Activated CD8-positive, alpha-beta T cell treated with anti-CD3 and anti-CD28 coated beads for 36 hours (primary cell): ENCODE measurements at places on chromosomes 4 and X. TPM values are rescaled to one million over a fixed set of nuclear protein-coding genes. Genes with fewer than 3 reads are reported as not detected.

The MAGEB1 gene
- total RNA-seq, result not detected

The RWDD4 gene
- 19.4 TPM for total RNA-seq

The RHOXF2 gene
- not detected for total RNA-seq

The WWC2 gene
- 1.9 TPM for total RNA-seq

The FAM241A gene
- 4.1 TPM for total RNA-seq

The SLC25A5 gene
- total RNA-seq, result 839 TPM

The GSX2 gene
- total RNA-seq, result not detected

The CXCL11 gene
- not detected for total RNA-seq

The RASL11B gene
- total RNA-seq, result 0.34 TPM

The SAP30 gene
- total RNA-seq, result 41.1 TPM

DNA sequence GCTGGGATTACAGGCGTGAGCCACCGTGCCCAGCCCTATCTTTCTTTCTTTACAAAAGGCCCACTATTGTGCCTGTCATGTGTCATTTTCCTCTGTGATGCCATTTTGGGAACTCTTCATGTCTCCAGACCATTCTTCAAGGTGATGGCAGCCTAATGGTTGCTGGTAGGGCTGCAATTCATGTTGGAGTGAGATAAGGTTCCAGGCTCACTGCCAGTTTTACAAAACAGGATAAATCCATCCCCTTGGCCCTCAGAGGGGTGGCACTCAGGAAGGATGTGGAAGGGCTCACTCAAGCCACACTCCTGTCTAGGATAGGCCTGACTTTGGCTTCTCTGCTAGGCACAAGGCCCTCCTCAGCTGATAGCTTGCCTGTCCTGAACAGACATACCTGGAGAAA, 3.8 kb downstream of the TCEAL9 start:
- DNase-seq, result no peak

DNA sequence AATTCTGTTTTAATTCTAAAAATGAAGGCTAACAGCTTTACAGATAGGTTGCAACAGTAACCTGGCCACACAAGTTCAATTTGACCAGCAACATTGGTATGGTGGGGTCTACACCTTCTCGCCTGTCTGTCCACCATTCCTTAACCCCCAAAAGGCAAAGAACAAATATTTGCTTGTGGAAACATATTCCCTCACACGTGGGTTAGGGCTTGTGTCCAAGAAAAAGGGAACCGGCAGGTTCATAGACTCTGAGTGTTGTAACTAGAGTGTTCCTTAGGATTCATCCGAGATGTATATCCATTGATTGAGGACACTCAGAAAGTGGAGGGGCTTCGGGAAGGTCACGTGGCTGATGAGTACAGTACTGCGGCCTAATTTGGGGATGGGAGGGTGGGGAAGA, 54.1 kb downstream of the C4orf51 start:
- DNase-seq, result no peak

DNA sequence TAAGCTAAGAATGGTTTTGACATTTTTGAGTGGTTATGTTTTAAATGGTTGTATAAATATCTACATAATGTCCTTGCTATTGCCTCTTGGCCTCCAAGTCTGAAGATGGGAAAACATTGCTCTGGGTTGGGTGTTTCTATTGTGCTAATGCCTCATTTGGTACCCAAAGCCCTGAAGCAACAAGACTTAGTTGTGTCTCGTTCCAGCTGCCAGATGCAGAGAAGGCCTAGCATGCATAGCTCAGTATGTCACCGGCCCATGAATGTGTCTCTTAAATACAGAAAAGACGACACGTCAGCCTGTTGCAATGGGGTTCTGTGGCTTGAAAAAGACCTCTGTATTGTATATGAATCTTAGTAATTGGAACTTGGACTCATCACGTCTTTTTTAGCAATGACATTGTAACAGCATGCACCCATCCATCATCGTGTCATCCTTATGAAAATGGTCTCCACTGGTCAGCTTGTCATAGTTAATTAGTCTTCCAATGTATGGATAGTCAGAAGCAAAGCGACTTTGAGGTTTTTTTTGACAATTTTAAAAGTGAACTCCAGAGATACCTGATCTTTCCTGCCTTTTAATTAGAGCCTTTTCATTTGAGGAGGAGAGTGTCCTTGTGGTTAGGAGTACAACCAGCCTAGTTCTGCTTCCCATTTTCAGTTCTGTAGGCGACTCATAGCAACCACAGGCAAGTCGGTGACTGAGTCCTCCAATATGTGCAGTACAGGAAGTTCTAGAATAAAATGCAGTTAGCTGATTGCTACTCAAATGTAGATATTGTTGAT, 126.4 kb upstream of the GATB start:
- no peak for DNase-seq

GRCh38 chrX:69121321-69122000, 43.8 kb downstream of the PJA1 start:
- no peak for DNase-seq

DNA sequence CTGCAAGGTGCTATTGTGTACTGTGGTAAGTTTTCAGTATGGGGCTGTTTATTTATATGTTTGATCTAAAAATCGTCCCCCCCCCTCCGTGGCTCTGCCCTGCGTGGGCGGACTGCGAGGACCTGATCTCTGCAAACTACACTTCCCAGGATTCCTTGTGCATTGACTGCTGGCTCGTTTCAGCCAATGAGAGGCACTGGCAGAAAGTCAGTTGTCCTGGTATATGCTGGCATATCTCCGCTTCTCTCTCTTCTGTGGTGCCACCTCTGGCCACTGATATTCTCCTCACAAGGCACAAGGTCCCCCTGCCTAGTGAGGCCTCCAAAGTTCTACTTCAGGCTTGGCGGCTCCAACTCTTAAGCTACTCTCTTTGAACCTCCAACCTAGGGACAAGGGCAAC, 168.8 kb upstream of the ZFP42 start:
- no peak for DNase-seq

DNA sequence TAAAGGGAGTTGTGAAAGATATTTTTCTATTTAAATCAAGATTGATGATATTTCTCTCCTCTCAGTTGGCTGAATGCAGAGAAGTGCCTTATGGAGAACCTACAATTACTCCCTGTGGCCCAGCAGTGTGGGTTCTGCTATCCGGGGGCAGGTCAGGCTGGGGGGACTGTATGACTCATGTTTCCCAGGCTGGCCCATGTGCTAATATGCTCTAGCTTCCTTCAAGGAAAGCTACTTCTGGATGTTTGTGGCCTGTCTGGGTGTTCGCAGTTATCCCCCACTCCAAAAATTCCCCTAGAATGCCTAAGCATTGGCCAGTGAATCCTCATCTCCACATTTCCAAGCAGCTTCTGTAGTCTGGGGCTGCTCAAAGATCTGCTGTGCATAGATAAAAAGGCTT, 58.9 kb upstream of the SPP1 start:
- no peak for DNase-seq

- no peak for DNase-seq
Observed at GRCh38 chrX:23066588-23067281, 67.0 kb downstream of the DDX53 start.

DNA sequence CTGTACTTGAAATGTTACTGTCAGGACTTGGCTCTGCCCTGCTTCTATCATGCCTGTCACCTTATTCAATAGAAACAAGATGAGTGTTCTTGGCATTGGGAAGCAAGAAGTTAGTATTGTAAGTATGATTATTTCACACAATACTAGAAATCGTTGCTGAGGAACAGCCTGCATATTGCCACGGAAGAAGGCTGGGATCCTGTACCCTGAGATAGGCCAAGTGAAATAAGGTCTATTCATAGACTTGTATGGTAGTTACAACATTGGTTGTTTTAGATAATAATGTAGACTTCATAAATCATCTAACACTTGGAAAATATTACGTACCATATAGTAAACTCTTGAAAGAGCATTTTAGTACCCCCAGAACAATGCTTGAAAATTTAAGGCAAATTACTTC, 215.9 kb downstream of the DMD start:
- no peak for DNase-seq

- no peak for DNase-seq
Observed at GRCh38 chrX:48752498-48752897, 9.0 kb upstream of the GLOD5 start.

DNA sequence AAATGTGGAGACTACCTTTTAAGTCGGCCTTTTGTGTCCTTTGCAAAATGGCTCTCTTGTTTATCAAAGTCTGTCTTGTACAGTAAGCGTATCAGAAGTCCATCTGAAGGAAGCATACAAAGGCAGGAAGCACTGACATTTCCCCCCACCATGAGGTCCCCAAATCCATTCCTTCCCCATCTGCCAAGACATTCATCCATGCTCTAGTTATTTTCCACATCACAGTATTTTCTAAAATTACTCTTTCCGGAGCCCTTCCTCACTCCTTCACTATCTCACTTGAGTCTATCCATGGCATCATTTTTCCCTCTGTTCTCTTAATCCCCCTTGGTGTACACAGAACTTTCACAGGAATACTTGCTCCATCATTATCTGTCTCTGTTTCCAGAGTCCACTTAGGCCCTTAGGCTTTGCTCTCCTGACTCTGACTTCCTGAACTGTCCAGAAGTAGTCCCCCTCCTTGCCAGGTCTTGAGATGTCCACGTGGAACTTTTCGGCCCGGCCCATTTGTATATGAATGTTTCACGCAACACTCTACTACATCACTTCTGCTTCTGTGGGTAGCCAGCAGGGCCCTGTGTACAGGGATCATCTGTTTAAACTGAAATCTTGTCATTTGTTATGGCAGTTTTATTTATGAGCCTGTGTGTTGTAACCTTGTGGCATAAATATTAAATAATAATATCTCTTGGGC, 2.1 kb downstream of the SEL1L3 start:
- DNase-seq, result peak; percentile 25

- DNase-seq, result no peak
Observed at GRCh38 chrX:151609222-151609621, 45.7 kb downstream of the PASD1 start.

DNA sequence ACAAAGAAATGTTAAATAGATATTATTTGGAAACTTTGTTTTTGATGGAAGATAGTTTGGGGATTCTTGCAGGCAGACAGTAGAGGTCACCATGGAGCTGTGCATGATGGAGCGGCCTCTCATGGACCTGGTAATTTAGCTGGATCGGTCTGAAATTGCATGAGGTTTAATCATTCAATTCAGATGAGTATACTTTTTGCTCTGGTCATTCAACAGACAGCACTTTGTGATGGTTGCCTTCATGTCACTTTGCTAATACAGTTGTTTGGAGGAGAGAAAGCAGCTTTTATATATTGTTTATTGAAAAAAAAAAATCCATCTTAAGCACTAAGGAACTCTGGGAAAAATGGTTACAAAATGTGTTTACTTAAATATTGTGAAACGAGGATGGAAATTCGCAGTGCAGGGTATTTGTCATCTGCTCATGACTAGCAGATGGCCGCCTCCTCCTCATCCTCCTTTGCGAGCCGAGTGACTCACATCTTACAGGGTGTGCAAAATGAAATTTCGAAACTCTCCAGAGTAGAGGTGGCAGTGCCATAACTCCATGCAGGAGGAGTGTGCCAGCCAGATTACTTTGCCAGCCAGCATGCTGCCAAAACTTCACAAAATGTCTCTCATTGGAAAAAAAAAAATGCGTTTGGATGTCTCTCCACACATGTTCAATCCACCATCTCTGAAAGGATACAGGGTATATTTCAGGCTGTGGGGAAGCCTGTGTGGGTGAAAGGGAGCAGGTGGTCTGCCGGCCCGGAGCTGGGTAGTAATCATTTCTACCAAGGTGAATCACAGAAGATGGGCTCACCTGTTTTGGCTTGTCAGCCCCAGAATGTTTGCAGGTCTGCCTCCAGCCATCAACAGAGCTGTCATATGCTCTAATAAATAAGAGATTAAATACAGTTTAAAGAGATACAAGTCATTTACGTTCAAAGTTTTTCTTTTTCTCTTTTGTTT, 314.9 kb upstream of the DIPK2B start:
- DNase-seq, result peak; percentile 38

- DNase-seq, result no peak
Observed at GRCh38 chrX:146278381-146278780, 460.8 kb downstream of the SLITRK2 start.

- no peak for DNase-seq
Observed at GRCh38 chr4:43271946-43272345, 379.4 kb downstream of the GRXCR1 start.

GRCh38 chrX:111881715-111882114, 5.7 kb downstream of the TRPC5OS start:
- no peak for DNase-seq

DNA sequence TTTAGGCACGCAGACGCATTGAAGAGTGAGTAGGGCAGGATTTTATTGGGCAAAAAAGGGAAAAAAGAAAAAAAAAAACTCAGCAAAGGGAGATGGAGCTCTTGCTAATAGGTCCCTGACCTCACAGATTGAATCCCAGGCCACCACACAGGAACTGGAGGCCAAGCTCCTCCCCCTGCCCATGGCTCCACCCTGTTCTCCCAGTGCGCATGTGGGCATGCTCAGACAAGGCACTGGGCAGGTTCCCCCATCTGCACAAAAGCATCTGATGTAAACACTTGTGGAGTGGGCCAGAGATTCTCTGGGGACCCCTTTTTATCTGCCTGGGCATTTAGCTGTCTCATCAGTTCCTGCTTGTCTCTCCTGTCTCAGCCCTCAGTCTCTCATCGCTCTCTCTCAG, 9.5 kb downstream of the FRMD7 start:
- DNase-seq, result peak; percentile 2

DNA sequence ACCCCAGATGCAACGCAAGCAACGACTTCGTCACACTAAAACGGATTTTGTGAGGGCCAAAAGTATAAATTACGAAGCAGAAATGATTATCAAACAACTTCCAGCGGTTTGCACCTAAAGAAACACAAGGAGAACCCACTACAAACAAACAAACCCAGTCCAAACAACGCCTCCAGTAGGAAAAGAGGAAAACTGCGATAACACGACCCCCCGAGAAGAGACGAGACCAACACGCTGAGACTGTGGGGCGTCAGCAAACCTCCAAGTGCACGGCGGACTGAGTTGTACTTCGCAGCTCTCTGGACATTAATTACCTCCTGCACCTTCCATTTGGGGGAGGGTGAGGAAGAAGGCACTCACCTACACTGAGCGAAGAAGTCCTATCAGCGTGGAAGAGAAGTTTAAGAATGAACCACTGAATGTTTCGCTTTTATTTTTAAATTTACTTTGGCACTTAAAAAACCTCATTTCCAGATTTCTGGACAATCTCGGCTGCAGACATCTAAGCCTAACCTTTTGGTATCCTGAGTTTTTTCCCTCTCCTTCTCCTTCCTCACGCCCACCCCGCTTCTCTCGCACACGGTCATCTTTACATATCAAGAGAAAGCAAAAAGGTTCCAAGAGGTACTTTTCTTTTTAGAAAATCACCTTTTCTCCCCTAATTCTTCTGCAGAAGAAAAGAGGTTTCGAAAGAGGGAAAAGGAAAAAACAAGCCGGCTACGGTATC, at the start of gene MAB21L2:
MAB21L2 (plus strand) TSS at position 6 of the 727 bp plus-strand sequence. CDS start 879 bp downstream, outside the sequence.
- DNase-seq, result no peak

GRCh38 chr4:53854991-53855568, 209.3 kb downstream of the CHIC2 start:
- no peak for DNase-seq
